ENCODE measurements at places on chromosomes 6 and 20. TPM values are rescaled to one million over a fixed set of nuclear protein-coding genes. Genes with fewer than 3 reads are reported as not detected.

GRCh38 chr6:3798055-3798919, 46.8 kb upstream of the PXDC1 start:
- no peak for DNase-seq

- DNase-seq: no peak
Measured at GRCh38 chr6:53723331-53723730, 57.8 kb upstream of the KLHL31 start.

DNA sequence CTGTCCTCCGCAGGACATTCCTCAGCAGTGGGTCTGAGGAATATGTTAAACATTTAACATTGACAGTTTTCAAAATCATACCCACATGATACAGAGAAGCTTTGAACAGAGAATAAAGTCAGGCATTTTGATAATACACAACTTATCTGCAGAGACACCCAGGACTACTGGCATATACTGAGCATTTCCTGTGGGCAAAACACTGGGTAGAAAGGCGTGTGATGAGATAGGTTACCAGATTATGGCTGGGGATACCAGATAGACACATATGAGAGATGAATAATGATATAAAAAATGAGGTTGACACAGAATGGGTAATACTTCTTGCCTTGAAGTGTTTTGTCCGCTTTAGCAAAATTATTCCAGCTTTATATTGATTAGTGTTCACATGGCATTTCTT, 31.4 kb upstream of the TRIM26 start:
- DNase-seq: no peak

TEAD3 gene
- 54.9 TPM for total RNA-seq

DEF6 gene
- 4.7 TPM for total RNA-seq

- DNase-seq: no peak
Measured at GRCh38 chr6:126805861-126806260, 312.6 kb upstream of the RSPO3 start.

GRCh38 chr6:144469144-144469575, 184.0 kb downstream of the UTRN start:
- no peak for DNase-seq

DNA sequence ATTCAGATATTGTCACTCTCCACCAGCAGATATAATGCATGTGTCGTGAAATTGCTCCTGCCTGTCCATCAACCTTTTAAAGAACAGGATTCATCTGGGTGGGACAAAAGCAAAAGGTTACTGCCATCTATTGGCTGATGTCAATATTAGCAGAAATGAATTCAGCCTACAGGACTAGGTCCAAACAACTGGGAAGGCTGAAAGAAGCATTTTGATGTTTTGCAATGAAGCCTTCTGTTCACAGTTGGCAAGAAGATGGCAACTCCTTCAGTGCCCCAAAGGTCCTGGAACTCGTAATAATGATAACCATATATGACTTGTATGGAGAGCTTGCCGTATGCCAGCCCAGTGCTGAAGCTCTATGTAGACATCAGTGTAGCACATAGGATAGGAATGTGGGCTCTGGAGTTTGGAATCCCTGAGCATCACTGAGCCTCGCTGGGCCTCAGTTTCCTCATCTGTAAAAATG, 7.5 kb downstream of the BCAS1 start:
- no peak for DNase-seq

Measured in sigmoid colon (tissue), 7 donors.